ENCODE measurements at places on chromosomes 5 and 9.

- no peak for DNase-seq
Measured at GRCh38 chr5:133685402-133686018, 73.2 kb upstream of the FSTL4 start.

- peak; percentile 10 for DNase-seq
Measured at GRCh38 chr9:132943651-132944293, 644 bp downstream of the TSC1 start.

- no peak for DNase-seq
Measured at GRCh38 chr5:116409591-116410296, 164.9 kb downstream of the SEMA6A start.

- no peak for DNase-seq
Measured at GRCh38 chr5:169804861-169805260, 167.8 kb downstream of the DOCK2 start.

DNA sequence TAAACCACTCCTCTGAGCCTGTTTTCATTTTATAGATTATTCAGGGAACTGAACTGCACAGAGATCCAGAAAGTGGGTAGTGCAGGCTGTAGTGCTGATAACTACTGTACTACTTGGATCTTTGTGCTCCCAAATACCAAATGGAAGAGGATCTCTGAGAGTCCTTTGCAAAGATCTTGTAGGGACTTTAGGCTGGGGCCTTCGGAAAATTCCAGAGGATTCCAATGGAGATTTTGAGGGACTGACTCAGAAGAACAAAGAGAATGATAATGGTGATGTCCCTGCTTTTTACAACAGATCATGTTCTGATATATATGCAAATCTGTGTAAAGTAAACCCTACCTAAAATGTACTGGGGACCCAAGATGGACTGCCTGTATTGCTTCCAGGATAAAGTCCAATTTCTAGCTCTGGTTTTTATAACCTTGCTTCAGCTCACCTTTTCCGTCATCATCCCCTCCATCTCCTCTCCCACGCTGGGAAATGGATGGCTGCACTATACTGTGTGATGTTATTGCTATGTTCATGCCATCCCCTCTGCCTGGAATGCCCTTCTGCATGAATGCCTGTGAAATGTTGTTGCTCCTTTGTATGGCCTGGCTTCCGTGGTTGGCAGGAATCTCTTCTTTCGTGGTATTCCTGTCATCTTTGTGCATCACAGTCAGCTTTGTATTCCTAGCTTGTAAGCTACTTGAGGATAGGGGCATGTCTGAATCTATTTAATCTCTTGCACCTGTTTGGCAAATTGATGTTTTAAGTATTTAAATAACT lies 9.7 kb upstream of the PSMD5 start:
- DNase-seq = no peak

GRCh38 chr5:56326770-56327169 lies 93.6 kb upstream of the ANKRD55 start:
- DNase-seq = no peak

GRCh38 chr9:77531400-77531799 lies 116.7 kb downstream of the GNA14 start:
- DNase-seq = no peak

GRCh38 chr9:69465473-69465872 lies 140.5 kb downstream of the ENTREP1 start:
- DNase-seq = no peak

DNA sequence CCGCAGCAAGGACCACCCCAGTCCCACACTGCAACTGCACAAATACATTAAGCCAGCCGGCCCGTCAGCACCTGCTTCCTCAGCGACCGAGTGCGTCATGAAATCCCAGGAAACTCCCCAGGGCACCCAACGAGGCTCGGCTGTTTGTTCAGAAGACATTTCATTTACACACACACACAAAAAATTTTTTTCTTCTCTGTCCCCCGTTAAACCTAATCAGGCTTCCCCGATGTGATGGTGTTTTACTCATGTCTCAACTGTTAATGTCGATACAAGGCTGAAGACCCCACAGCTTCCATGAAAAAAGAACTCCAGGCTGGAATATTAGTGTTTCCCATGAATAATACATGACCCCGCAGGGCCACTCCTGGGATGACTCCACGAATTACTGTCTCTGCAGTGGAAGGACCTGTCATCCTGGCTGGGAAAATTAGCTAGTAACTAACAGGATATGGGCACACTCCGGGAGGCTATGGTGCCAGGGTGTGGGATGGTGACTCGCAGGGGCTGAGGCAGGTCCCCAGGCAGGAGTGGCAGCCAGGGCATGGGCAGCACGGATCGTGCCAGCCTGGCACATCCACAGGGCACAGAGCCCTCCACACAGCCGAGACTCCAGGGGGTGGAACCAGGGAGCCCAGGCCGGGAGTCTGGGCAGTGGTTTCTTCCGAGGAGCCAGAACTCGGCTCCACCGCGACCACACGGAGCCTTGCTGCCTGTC lies 102.4 kb downstream of the VAV2 start:
- DNase-seq = no peak
